ENCODE measurements at places on chromosomes 11 and 22. TPM values are rescaled to one million over a fixed set of nuclear protein-coding genes. Genes with fewer than 3 reads are reported as not detected.

Gene DGCR6
- 0.88 TPM for total RNA-seq

Gene RAC2
- total RNA-seq = 717 TPM

Gene CHST1
- total RNA-seq = not detected

Gene EIF3L
- 687 TPM for total RNA-seq

DNA sequence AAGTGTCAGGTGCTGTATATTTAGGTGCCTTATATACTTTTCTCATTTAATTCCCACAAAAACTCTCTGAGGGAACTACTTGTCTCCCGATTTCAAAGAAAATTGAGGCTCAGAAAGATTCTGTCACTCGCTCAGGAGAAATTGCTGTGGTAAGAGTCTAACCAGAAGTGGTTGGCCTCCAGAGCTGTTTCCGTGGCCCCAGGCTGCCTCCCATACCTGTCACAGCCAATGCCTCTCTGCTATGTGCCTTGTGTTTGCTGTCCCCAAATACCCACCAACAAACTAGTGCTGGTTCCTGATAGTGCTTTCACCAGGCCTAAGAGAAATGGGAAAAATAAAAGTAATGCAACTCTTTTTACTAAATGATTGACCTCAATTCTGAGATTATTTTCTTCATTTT, 21.0 kb upstream of the TMEM86A start:
- no peak overlapping the region for H3K27ac ChIP-seq
- H3K36me3 ChIP-seq = no peaks in the 10 kb centered on the region
- no peaks in the 10 kb centered on the region for H3K27me3 ChIP-seq

GRCh38 chr11:6757373-6757967, 14.3 kb downstream of the OR2AG2 start:
- no peak overlapping the region for H3K4me3 ChIP-seq
- peaks cover 5% of the 10 kb centered on the region for H3K27me3 ChIP-seq
- peak; percentile 82 for DNase-seq
- H3K36me3 ChIP-seq = no peaks in the 10 kb centered on the region

GRCh38 chr11:65572356-65573051, at the start of gene FAM89B:
Gene FAM89B (plus strand): TSS chr11:65572538. CDS start chr11:65572670, 132 bp downstream.
- peak within 1 kb of the TSS; percentile 93 for H3K4me3 ChIP-seq
- peaks cover 38% of the 10 kb centered on the region for H3K36me3 ChIP-seq
- no peaks in the 10 kb centered on the region for H3K27me3 ChIP-seq

GRCh38 chr11:45968901-45969300, 46.4 kb downstream of the LARGE2 start:
- no peaks in the 10 kb centered on the region for H3K4me1 ChIP-seq
- peaks cover 4% of the 10 kb centered on the region for H3K36me3 ChIP-seq
- H3K4me3 ChIP-seq = no peak overlapping the region

DNA sequence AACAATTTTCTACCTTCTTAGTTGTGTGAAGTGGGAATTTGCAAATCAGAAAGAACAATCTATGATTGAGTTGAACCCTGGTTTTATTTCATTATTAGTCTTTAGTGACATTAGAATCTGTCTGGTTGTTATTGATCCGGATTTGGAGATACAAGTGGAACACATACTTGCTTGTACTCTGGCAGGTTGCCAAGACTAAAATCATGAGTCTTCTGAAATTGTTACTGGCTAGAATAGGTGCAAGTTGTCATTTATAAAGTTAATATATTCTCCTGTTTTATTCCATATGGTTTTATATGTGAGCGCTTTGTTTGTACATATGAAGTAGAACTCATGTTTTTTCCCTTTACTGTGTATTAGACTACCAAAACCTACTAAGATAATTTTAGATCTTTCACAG, 23.0 kb downstream of the CCDC15 start:
- no peaks in the 10 kb centered on the region for H3K27me3 ChIP-seq
- H3K27ac ChIP-seq = no peak overlapping the region
- DNase-seq = no peak
- peaks cover 41% of the 10 kb centered on the region for H3K36me3 ChIP-seq
- H3K4me1 ChIP-seq = no peaks in the 10 kb centered on the region

GRCh38 chr11:69539416-69540117, 58.1 kb downstream of the LINC01488 start:
- H3K27ac ChIP-seq = no peak overlapping the region
- H3K36me3 ChIP-seq = no peaks in the 10 kb centered on the region
- H3K4me1 ChIP-seq = no peaks in the 10 kb centered on the region
- H3K4me3 ChIP-seq = no peak overlapping the region
- peaks cover 19% of the 10 kb centered on the region for H3K27me3 ChIP-seq

DNA sequence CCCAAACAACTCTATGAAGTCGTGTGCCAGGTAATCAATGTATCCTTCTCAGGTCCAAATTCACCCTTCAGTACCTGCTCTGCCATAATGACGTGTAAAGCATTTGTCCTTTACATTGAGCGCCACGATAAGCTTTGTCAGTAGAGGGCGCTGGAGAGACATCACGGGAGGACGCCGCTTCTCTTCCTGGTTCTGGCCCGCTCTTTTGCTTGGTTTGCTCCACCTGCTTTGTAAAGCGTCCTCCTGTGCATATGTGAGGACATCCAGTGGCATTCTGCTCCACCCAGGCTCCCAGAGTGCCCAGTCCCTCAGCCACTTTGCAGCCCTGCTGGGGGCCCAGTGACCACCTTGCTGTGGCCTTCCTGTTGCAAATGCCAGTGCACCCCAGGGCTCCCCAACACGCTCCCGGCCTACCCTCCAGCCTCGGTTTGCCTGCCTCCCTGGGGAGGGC, 61.1 kb downstream of the WT1 start:
- no peak overlapping the region for H3K27ac ChIP-seq
- no peaks in the 10 kb centered on the region for H3K4me1 ChIP-seq
- no peaks in the 10 kb centered on the region for H3K27me3 ChIP-seq
- no peak overlapping the region for H3K4me3 ChIP-seq
- no peaks in the 10 kb centered on the region for H3K36me3 ChIP-seq

GRCh38 chr22:48316257-48317250, 1511.1 kb downstream of the BRD1 start:
- no peak overlapping the region for H3K27ac ChIP-seq
- no peaks in the 10 kb centered on the region for H3K4me1 ChIP-seq
- peaks cover 2% of the 10 kb centered on the region for H3K27me3 ChIP-seq
- no peaks in the 10 kb centered on the region for H3K36me3 ChIP-seq
- DNase-seq = no peak

GRCh38 chr22:42655693-42656092, 6.5 kb upstream of the CYB5R3 start:
- H3K36me3 ChIP-seq = no peaks in the 10 kb centered on the region
- H3K4me3 ChIP-seq = no peak overlapping the region
- H3K27me3 ChIP-seq = no peaks in the 10 kb centered on the region
- H3K4me1 ChIP-seq = no peaks in the 10 kb centered on the region

DNA sequence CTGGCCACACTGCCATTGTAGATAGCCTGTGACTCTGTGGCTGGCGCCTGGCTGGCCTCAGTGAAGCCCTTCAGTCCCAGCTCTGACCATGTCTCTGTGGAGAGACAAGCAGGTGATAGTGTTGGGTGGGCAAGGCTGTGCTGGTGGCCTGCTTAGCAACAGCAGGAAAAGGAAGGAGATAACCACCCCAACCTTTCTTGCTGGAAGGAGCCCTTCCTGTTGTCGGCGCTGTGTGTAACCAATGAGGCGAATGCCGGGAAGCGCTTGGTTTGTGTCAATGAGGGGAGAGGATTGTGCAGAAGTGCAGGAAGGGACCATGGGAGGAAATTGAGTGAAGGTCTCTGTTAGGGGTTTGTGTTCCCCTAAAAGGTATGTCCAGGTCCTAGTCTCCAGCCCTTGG, 27.3 kb downstream of the PARVB start:
- H3K27ac ChIP-seq = no peak overlapping the region
- peaks cover 3% of the 10 kb centered on the region for H3K36me3 ChIP-seq
- peaks cover 6% of the 10 kb centered on the region for H3K27me3 ChIP-seq
- no peak overlapping the region for H3K4me3 ChIP-seq

GRCh38 chr11:57775491-57775890, 13.9 kb downstream of the CTNND1 start:
- H3K36me3 ChIP-seq = no peaks in the 10 kb centered on the region
- no peaks in the 10 kb centered on the region for H3K27me3 ChIP-seq
- no peak overlapping the region for H3K27ac ChIP-seq
- DNase-seq = no peak

DNA sequence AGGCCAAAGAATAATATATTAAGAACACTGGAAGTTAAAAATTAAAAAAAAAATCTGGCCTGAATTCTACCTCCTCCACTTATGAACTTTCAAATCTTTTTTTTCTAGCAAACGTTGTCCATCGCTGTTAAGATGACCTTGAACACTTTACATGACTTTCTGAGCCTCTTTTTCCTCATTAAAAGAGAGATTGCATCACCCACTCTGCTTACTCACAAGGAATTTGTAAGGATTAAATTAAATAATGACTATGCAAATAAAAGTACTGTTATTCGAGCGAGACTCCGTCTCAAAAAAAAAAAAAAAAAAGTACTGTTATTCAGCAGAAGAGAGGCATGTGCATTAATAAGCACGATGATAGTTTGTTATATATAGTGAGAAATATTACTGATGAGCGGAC, 285.1 kb upstream of the CCDC90B start:
- H3K27ac ChIP-seq = no peak overlapping the region
- H3K36me3 ChIP-seq = no peaks in the 10 kb centered on the region

DNA sequence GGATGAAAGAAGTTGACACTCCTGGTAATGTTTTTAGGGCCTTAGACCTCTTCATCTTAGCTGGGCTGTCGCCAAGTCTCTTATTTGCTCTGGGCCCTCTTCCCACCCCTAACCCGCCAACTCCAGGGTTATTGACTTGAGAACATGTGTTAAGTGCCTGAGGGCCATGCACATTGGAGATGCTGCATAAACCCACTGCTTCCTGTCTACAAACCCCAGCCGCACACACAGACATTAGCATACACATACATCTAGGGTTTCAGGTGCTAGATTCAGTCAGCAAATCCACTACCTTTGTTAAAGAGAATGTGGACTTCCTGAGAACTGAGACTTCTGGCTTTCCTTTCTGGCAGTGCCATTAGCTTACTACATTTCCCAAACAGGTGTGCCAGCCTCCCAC, 817 bp downstream of the PANX3 start:
- no peak overlapping the region for H3K4me3 ChIP-seq
- peak overlapping the region; percentile 24 for H3K27ac ChIP-seq
- DNase-seq = peak; percentile 60
- H3K27me3 ChIP-seq = no peaks in the 10 kb centered on the region

GRCh38 chr11:20061776-20062175, 98.5 kb downstream of the DBX1 start:
- H3K27ac ChIP-seq = no peak overlapping the region
- no peaks in the 10 kb centered on the region for H3K4me1 ChIP-seq
- DNase-seq = no peak
- no peaks in the 10 kb centered on the region for H3K36me3 ChIP-seq
- no peaks in the 10 kb centered on the region for H3K27me3 ChIP-seq

GRCh38 chr11:103794262-103794661, 242.2 kb upstream of the DDI1 start:
- H3K4me3 ChIP-seq = no peak overlapping the region
- DNase-seq = no peak
- no peak overlapping the region for H3K27ac ChIP-seq
- no peaks in the 10 kb centered on the region for H3K36me3 ChIP-seq

All from activated CD8-positive, alpha-beta T cell treated with anti-CD3 and anti-CD28 coated beads for 36 hours (primary cell).